ENCODE measurements at places on chromosomes 2 and 18.

DNA sequence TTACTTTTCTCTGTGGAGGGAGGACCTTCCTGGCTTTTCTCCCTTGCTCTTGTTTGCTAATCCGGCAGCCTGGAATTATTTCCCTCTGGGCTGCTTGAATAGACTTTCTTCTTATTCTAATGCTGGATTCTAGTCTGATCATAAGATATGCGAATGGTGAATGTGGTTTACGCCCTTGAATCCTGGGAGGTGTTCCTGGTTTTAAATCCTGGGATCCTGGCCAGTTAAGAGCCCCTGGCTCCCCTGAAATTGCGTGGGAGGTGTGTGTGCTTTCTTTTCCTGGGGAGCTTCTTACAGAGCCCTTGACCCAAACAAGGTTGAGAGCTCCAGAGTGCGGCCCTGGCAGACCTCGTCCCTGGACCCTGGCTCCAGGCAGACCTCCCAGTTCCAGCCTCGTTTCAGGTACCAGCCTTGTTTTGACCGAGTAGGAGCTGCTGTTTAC is 2.8 kb downstream of the SH3BP4 start:
- H3K27ac ChIP-seq = no peak overlapping the region
- H3K36me3 ChIP-seq = no peaks in the 10 kb centered on the region
- H3K4me1 ChIP-seq = no peaks in the 10 kb centered on the region
- H3K4me3 ChIP-seq = no peak overlapping the region

- H3K36me3 ChIP-seq = no peaks in the 10 kb centered on the region
- peaks cover 39% of the 10 kb centered on the region for H3K4me1 ChIP-seq
- no peak overlapping the region for H3K4me3 ChIP-seq
- H3K27ac ChIP-seq = no peak overlapping the region
These were observed 50.7 kb upstream of the MGAT5 start for GRCh38 chr2:134203175-134203574.

GRCh38 chr2:135742325-135742757 is 686 bp downstream of the UBXN4 start:
- DNase-seq = peak; percentile 44
- peak overlapping the region; percentile 97 for H3K27ac ChIP-seq
- H3K4me3 ChIP-seq = peak overlapping the region; percentile 88
- H3K27me3 ChIP-seq = no peaks in the 10 kb centered on the region
- peaks cover 9% of the 10 kb centered on the region for H3K36me3 ChIP-seq
- peaks cover 20% of the 10 kb centered on the region for H3K4me1 ChIP-seq

- no peak for DNase-seq
- H3K27me3 ChIP-seq = no peaks in the 10 kb centered on the region
- no peaks in the 10 kb centered on the region for H3K4me1 ChIP-seq
- no peak overlapping the region for H3K27ac ChIP-seq
These were observed 162.6 kb downstream of the PAX3 start for GRCh38 chr2:222136106-222136630.

DNA sequence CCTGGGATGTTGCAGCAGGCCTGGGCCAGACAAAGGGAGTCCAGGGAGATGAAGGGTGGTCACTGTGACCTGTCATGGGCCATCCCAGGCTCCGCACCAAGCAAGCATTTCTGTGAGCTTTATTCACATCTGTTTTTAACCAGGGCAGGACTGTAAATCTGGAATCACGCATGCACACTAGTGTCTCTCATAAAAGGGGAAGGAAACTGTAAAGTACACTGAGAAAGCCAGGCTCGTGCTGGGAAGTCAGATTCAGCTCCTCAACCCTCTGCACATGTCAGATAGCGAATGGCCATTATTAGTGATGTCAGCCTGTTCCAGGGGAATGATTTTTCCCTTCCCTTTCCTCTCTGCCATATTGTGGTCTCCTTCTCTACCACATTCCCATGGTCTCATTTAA is 818.6 kb upstream of the RAB6C start:
- H3K36me3 ChIP-seq = no peaks in the 10 kb centered on the region
- no peak overlapping the region for H3K4me3 ChIP-seq
- no peak overlapping the region for H3K27ac ChIP-seq
- H3K27me3 ChIP-seq = no peaks in the 10 kb centered on the region
- H3K4me1 ChIP-seq = no peaks in the 10 kb centered on the region

GRCh38 chr2:196546151-196546919 is 93.2 kb upstream of the CCDC150 start:
- no peaks in the 10 kb centered on the region for H3K27me3 ChIP-seq
- no peak overlapping the region for H3K4me3 ChIP-seq
- no peak for DNase-seq
- no peaks in the 10 kb centered on the region for H3K36me3 ChIP-seq

DNA sequence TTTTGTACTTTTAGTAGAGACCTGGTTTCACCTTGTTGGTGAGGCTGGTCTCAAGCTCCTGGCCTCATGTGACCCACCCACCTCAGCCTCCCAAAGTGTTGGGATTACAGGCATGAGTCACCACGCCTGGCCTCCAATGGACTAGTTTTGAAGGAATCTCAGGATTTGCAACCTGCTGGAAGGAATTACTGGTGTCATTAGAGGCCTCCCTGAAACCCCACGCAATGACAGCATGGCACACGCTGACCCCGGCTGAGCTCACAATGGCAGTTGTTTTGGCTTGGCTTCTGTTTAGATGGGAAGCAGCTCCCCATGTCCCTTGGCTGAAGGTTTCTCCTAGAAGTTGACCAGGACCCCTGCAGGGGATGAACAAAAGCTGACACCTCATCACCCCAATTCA is 23.1 kb upstream of the COPS8 start:
- H3K36me3 ChIP-seq = no peaks in the 10 kb centered on the region
- H3K27ac ChIP-seq = no peak overlapping the region
- no peaks in the 10 kb centered on the region for H3K4me1 ChIP-seq

GRCh38 chr2:96773922-96774321 is 13.2 kb downstream of the CNNM4 start:
- no peaks in the 10 kb centered on the region for H3K27me3 ChIP-seq
- peak; percentile 57 for DNase-seq
- peak overlapping the region; percentile 62 for H3K4me3 ChIP-seq
- H3K36me3 ChIP-seq = no peaks in the 10 kb centered on the region
- H3K4me1 ChIP-seq = peaks cover 12% of the 10 kb centered on the region
- peak overlapping the region; percentile 70 for H3K27ac ChIP-seq

DNA sequence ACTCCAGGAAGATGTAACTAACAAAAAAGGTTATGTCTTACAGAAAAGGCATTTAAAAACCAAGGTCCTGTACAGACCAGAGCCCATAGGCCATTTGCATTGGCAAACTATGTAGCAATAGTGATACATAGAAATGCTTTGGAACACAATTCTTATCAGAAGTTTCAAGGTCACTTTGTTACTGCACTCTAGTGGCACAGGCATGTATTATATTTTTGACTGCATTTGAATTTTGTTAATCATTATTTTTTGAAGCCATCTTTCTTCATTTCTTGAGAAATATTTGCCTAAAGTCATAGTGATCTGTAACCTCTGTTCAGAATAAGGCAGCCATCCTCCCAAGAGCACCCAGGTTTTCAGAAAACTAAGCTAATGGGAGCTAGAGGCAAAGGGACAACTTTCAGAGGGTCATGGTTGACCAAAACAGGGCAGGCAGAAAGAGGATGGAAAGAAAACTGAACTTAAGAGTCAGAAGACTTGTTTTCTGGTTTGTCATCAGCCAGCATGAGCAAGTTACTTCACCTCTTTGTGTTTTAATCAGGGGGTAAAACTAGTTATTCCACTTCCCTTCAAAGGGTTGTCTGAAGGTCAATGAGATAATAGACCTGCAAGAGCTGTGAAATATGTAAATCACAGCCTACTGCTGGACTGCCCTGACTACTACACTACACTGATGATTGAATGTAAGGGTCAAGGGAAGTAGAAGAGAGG is 41.5 kb downstream of the SLC38A11 start:
- no peak overlapping the region for H3K4me3 ChIP-seq
- no peaks in the 10 kb centered on the region for H3K4me1 ChIP-seq
- no peaks in the 10 kb centered on the region for H3K36me3 ChIP-seq
- H3K27ac ChIP-seq = no peak overlapping the region
- no peaks in the 10 kb centered on the region for H3K27me3 ChIP-seq
- no peak for DNase-seq

DNA sequence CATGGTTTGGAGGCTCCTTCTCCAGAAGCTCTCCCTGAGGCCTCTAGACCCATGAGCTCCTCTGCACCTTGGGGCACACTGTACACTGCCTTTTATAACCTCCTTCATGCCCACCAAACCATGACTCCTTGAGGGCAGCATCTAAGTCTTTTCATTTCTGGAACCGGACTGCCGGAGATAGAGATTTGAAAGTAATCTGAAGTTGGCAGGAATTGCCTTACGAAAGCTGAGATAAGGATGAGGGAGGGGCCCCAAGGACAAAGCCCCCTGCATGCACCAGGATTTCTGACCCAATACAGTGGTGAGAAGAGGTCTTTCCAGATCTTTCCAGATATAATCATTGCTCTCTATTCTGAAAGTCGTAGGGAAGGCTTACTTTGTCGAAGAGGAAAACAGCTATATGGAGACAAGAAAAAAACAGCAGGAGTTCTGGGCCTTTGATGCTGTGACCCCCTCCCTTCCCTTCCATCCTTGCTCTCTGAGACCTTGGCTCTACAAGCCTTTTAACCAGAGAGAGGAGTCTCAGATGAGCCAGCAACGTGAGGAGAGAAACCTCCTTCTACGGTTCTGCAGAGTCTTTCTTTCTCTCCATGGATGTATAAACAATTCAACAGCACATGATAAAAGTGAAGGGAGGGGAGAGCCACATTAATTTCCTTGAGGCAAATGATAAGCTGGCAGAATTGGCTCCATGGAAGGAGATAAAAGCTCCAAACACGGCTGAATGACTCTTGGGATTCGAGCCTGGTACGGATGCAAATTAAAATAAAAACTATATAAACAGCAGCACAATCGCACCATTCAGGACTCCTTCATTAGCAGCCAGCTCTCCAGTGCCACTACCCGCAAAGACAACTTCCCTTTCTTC is 88.0 kb upstream of the RTN4 start:
- H3K27ac ChIP-seq = no peak overlapping the region
- H3K36me3 ChIP-seq = no peaks in the 10 kb centered on the region
- no peak overlapping the region for H3K4me3 ChIP-seq
- H3K4me1 ChIP-seq = peaks cover 13% of the 10 kb centered on the region
- DNase-seq = no peak
- H3K27me3 ChIP-seq = no peaks in the 10 kb centered on the region

- DNase-seq = no peak
- no peaks in the 10 kb centered on the region for H3K4me1 ChIP-seq
These were observed 7.2 kb downstream of the SLC30A6 start for GRCh38 chr2:32172870-32173269.

DNA sequence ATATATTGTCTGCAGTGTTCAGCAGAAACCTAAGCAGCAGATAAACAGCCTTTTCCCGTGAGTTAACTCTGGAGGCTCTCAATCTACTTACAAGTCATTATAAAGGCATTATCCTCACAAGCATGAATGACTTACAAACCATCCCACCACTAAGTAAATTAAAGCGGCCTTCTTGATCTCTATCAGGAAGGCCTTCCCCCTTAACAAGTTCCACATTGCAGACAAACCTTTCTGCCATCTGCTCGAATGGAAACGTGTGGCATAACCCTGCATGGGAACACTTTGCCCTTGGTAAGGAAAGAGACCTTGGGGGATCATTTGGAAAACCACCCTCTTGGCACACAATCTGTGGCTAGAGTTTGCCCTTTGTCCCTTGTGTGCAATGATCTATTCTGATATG is 199.5 kb downstream of the OSR1 start:
- no peak overlapping the region for H3K27ac ChIP-seq
- no peak overlapping the region for H3K4me3 ChIP-seq
- H3K36me3 ChIP-seq = no peaks in the 10 kb centered on the region
- no peaks in the 10 kb centered on the region for H3K27me3 ChIP-seq
- DNase-seq = no peak

GRCh38 chr2:58512878-58513277 is 271.8 kb upstream of the FANCL start:
- H3K36me3 ChIP-seq = no peaks in the 10 kb centered on the region
- H3K4me3 ChIP-seq = no peak overlapping the region
- H3K27ac ChIP-seq = no peak overlapping the region
- DNase-seq = no peak
- no peaks in the 10 kb centered on the region for H3K4me1 ChIP-seq

GRCh38 chr2:188937228-188938220 is 36.6 kb upstream of the COL3A1 start:
- DNase-seq = no peak
- no peak overlapping the region for H3K4me3 ChIP-seq
- H3K27me3 ChIP-seq = no peaks in the 10 kb centered on the region
- no peak overlapping the region for H3K27ac ChIP-seq
- no peaks in the 10 kb centered on the region for H3K4me1 ChIP-seq
- H3K36me3 ChIP-seq = no peaks in the 10 kb centered on the region

DNA sequence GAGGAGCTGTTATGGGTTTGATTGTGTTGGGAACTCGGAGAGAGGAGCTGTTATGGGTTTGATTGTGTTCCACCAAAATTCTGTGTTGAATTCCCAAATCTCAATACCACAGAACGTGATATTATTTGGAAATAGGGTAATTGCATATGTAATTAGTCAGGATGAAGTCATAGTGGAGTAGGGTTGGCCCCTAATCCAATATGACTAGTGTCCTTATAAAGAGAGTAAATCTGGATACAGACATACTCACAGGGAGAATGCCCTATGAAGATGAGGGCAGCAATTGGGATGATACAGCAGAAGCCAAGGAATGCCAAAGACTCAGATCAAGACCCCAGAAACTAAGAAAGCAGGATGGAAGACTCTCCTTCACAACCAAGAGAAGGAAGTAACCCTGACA is 1023.2 kb upstream of the ZEB2 start:
- H3K27ac ChIP-seq = no peak overlapping the region
- H3K4me1 ChIP-seq = no peaks in the 10 kb centered on the region
- no peaks in the 10 kb centered on the region for H3K27me3 ChIP-seq
- no peak for DNase-seq

GRCh38 chr2:39996653-39997080 is 217.6 kb upstream of the THUMPD2 start:
- DNase-seq = no peak
- no peaks in the 10 kb centered on the region for H3K4me1 ChIP-seq
- H3K36me3 ChIP-seq = no peaks in the 10 kb centered on the region
- H3K4me3 ChIP-seq = no peak overlapping the region

GRCh38 chr2:132276571-132276981 is 114.8 kb upstream of the ANKRD30BL start:
- no peaks in the 10 kb centered on the region for H3K36me3 ChIP-seq
- H3K4me1 ChIP-seq = no peaks in the 10 kb centered on the region
- no peak overlapping the region for H3K4me3 ChIP-seq
- no peaks in the 10 kb centered on the region for H3K27me3 ChIP-seq

DNA sequence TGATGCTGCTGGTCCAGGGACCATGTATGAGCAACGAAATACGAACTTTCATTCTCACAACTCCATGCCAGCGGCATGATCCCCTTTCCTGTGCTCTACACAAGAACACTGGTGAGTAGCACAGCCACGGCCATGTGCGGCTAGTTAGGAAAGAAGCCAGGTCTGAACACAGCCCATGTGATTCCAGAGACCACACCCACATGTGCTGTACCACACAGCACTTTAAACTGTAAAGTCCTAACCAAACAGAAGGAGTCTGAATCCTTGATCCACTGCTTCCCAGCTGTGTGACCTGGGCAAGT is 33.0 kb upstream of the ACAA2 start:
- H3K4me3 ChIP-seq = no peak overlapping the region
- DNase-seq = no peak
- no peaks in the 10 kb centered on the region for H3K27me3 ChIP-seq
- no peak overlapping the region for H3K27ac ChIP-seq
- H3K4me1 ChIP-seq = no peaks in the 10 kb centered on the region

- peaks cover 5% of the 10 kb centered on the region for H3K4me1 ChIP-seq
- no peak overlapping the region for H3K4me3 ChIP-seq
- no peaks in the 10 kb centered on the region for H3K36me3 ChIP-seq
- peaks cover 12% of the 10 kb centered on the region for H3K27me3 ChIP-seq
- no peak for DNase-seq
These were observed 6.3 kb upstream of the CYP26B1 start for GRCh38 chr2:72153924-72154323.

GRCh38 chr2:187574969-187575750 is 20.9 kb upstream of the TFPI start:
- no peaks in the 10 kb centered on the region for H3K27me3 ChIP-seq
- no peaks in the 10 kb centered on the region for H3K36me3 ChIP-seq
- no peak for DNase-seq
- no peak overlapping the region for H3K4me3 ChIP-seq
- H3K4me1 ChIP-seq = no peaks in the 10 kb centered on the region
